OCI-M1 (cell line): ENCODE measurements at places on chromosomes 2 and 18.

- DNase-seq, result no peak
Measured at GRCh38 chr2:150620855-150621254, 133.4 kb upstream of the RND3 start.

- no peak for DNase-seq
Measured at GRCh38 chr2:70514612-70515055, 39.0 kb downstream of the TGFA start.

- no peak for DNase-seq
Measured at GRCh38 chr2:112814278-112814677, 22.3 kb downstream of the IL1B start.

GRCh38 chr2:140836826-140837225, 1294.0 kb downstream of the LRP1B start:
- no peak for DNase-seq

DNA sequence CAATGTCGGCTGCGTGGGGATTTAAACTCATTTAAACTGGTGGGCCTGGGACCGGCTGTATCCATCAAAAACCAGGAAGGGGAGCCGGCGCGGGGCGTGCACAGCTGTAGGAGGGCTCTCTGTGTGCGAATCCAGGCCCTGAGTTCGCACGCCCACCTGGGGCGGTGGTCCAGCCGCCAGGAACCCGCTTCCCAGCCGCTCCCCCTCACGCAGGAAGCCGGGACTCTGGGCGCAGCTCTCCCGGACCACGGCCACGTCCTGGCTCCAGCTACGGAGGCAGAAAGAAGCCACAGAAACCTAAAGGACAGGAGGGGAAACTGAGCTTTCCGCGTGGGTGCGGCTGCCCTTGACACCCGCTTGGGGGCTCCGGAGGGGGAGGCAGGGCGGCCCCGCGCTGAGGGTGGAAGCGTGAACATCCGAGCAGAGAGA, 80.6 kb downstream of the GFPT1 start:
- no peak for DNase-seq

- DNase-seq, result no peak
Measured at GRCh38 chr2:203535784-203536585, 884 bp upstream of the RAPH1 start.
